ENCODE measurements at places on chromosomes 5 and 9. TPM values are rescaled to one million over a fixed set of nuclear protein-coding genes. Genes with fewer than 3 reads are reported as not detected.

SYNPO gene
- 0.71 TPM for total RNA-seq

DNA sequence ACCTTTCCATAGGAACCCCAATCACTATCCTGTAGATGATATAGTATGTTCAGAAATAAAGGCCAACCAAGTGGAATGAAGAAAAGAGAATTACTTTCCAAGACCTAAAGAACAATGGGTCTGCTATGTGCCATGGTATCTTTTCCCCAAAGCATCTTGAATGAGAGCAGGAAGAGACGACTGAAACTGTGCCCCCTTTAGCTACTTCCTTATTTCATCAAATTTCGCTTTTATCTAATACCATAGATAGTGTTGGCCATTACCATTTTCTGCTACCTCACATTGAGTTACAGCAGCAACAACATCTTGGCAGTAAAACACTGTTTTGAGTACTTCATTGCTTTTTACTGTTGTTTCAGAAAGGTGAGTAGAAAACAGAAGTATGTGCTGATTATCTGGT is 266.6 kb downstream of the CD180 start:
- DNase-seq = no peak

DNA sequence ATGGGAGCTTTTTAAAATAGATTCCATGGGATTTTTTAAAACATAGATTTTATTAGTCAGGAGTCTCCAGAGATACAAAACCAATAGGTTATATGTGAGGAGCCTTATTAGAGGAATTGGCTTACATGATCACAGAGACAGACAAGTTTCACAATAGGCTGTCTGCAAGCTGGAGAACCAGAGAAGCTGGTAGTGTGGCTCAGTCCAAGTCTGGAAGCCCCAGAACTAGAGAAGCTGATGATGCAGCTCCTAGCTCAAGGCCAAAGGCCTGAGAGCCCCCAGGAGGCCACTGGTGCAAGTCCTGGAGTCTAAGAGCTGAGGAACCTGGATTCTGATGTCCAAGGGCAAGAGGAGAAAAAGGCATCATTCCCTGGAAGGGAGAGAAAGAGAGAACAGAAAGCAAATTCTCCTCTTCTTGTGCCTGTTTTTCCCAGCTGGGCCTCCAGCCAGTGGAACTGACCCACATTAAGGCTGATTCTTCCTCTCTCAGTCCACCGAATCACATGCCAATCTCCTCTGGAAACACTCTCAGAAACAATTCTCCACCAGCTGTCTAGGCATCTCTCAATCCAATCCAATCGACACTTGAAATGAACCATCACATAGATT is 59.3 kb downstream of the AHRR start:
- DNase-seq = no peak

- DNase-seq = no peak
Measured at GRCh38 chr5:154498591-154498990, 20.6 kb upstream of the HAND1 start.

DNA sequence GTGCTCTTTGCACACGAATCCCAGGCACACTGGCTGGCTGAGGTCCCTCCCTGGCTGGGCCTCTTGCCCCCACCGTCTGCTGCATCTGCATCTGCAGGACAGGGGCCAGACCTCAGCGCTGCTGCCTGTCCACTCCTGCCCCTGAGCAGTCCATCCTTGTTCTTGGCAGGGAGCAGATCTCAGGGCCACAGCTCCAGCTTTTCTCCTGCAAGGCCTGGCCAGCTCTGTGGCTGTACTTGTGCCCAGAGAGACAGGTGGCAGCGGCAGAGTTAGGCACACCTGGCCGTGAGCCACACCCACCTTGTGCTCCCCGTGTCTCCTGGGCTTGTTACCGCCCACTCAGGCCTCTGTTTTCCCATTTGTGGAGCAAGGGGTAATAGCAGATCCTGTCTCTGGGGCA is 13.9 kb downstream of the NEK6 start:
- DNase-seq = no peak

All from naive thymus-derived CD8-positive, alpha-beta T cell (primary cell).